Activated naive CD8-positive, alpha-beta T cell treated with anti-CD3 and anti-CD28 coated beads for 36 hours (primary cell): ENCODE measurements at places on chromosomes 5 and 9.
A peak's percentile ranks its signal among the peaks of the same experiment; 100 is the strongest.

DNA sequence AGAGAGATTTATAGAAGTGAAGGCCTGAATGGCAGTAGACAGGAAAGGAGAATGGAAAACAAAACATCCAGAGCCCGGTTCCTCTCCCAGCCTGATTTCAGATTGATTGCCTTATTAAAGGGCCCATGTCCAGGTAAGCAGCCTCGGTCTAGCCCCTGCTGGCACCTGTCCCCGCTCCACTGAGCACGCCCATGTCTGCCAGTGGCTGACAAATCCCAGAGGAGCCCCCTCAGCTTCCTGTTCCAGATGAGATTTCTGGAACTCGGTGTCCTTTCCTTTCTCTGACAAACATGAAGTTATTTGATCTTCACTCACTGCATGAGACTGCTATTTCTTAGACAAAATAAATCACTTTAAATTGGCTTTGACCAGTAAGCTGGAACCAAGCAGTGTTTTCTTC, 187.0 kb upstream of the ADCY2 start:
- no peak overlapping the region for H3K27ac ChIP-seq
- H3K4me3 ChIP-seq: no peak overlapping the region
- no peak for DNase-seq
- H3K27me3 ChIP-seq: no peaks in the 10 kb centered on the region
- no peaks in the 10 kb centered on the region for H3K36me3 ChIP-seq

- H3K4me3 ChIP-seq: no peak overlapping the region
- H3K4me1 ChIP-seq: no peaks in the 10 kb centered on the region
- H3K27ac ChIP-seq: no peak overlapping the region
Observed at GRCh38 chr9:9998491-9999287, 614.1 kb downstream of the PTPRD start.

- H3K27me3 ChIP-seq: peaks cover 51% of the 10 kb centered on the region
- peak; percentile 68 for DNase-seq
- H3K27ac ChIP-seq: peak overlapping the region; percentile 77
- peak overlapping the region; percentile 99 for H3K4me3 ChIP-seq
- peaks cover 8% of the 10 kb centered on the region for H3K36me3 ChIP-seq
- peaks cover 55% of the 10 kb centered on the region for H3K4me1 ChIP-seq
Observed at GRCh38 chr9:91422758-91423711, 597 bp downstream of the NFIL3 start.

DNA sequence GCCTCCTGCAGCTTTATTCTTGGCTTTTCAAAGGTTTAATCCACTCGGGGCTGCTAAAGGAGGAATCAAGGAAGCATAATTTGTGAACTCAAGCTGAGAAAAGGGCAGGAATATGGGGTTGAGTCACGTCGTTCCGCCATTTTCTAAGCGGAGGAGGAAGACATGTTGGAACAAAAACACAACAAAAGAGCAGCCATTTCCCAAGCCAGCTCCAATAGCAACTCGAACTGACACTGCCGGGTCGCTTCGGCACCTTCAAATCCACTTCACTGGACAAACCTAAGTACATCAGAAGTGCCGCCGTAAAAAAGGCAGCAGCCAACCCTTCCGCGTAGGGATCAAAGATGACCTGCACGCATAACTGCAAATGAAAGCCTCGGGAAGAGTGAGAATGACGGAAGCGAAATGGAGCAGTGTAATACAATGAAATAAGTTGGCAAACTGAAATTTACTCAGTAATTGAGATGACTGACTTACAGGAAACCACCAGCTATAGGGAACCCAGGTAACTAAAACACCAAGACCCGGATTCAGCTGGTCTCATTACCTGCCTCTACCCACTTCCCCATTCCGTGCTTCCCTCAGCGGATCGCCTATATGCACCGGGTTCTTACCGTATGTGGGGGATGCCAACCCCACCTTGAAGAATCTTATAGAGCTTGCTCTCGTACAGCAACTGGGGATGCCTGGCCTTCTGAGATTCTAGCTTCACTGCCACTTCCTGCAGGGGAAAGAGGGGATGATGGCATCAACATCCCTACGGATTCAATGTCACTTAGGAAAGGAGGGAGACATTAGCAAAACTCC, 1.6 kb downstream of the CSNK1A1 start:
- H3K4me3 ChIP-seq: peak overlapping the region; percentile 97
- DNase-seq: peak; percentile 32
- peaks cover 51% of the 10 kb centered on the region for H3K36me3 ChIP-seq
- H3K27me3 ChIP-seq: no peaks in the 10 kb centered on the region
- peaks cover 38% of the 10 kb centered on the region for H3K4me1 ChIP-seq

- H3K36me3 ChIP-seq: no peaks in the 10 kb centered on the region
- H3K4me1 ChIP-seq: peaks cover 2% of the 10 kb centered on the region
- no peak overlapping the region for H3K4me3 ChIP-seq
Observed at GRCh38 chr9:88804254-88804596, 187.0 kb upstream of the S1PR3 start.
